Activated CD4-positive, alpha-beta memory T cell treated with anti-CD3 and anti-CD28 coated beads, Interleukin-2, amount 10 ng/mL, durations not matched to agents 7 days and 5 days (primary cell): ENCODE measurements at places on chromosomes 5 and 9.

DNA sequence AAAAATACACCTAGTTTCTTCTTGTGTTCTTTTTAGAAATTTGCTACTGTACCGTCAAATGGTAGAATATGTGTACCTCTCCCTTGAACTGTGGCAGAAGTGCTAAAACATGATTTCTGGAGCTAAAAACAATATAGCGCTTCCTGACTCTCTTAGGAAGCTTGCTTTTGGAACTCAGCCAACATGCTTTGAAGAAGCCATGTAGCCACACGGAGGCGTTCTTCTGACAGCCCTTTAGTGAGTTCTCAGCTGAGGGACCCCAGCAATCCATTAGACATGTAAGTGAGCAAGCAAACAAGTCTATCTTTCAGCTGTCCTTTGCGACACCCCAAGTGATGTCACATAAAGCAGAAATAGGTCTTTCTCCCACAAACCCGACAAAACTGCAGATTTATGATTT lies 917.0 kb downstream of the CDH9 start:
- no peak for DNase-seq

DNA sequence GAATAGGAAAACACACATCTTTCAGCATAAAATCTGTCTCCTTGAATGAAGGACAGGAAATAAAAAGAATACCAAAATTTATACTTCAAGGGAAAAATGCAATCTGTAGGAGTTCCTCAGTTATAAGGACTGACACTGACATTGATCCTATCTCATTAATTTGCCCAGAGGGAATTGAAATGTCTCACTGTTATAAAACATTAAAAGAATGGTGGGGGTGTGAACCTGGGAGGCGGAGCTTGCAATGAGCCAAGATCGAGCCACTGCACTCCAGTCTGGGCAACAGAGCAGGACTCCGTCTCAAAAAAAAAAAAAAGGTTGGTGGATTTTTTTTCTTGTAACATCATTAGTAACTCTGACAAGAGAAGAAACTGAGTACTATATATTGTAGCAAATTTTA lies 60.8 kb downstream of the TTLL11 start:
- no peak for DNase-seq

- no peak for DNase-seq
Observed at GRCh38 chr9:16828340-16829281, 41.9 kb downstream of the BNC2 start.

GRCh38 chr5:61507232-61507631 lies 175.2 kb downstream of the ZSWIM6 start:
- DNase-seq, result no peak

DNA sequence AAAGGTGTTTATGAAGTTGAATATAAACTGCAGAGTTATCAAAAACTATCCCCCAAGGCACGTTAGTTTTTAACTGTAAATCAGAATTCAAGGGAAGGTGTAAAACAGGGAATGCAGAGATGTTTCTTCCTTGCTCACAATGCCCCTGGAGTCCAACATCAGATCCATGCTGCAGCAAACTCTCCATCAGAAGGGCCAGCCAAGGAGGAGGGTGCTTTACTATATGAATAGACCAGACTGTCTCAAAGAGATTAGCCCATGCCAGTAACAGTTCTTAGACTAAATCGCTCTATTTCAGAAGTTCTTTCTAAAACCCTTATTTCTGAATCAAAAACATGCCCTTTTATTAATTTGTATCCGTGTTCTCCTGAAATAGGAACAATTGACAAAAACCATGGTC lies 362.8 kb upstream of the RPS23 start:
- no peak for DNase-seq
